CD8-positive, alpha-beta T cell (primary cell): ENCODE measurements at places on chromosomes 12 and 14.

GRCh38 chr12:42525444-42525843 is 64.1 kb downstream of the PRICKLE1 start:
- no peak for DNase-seq

DNA sequence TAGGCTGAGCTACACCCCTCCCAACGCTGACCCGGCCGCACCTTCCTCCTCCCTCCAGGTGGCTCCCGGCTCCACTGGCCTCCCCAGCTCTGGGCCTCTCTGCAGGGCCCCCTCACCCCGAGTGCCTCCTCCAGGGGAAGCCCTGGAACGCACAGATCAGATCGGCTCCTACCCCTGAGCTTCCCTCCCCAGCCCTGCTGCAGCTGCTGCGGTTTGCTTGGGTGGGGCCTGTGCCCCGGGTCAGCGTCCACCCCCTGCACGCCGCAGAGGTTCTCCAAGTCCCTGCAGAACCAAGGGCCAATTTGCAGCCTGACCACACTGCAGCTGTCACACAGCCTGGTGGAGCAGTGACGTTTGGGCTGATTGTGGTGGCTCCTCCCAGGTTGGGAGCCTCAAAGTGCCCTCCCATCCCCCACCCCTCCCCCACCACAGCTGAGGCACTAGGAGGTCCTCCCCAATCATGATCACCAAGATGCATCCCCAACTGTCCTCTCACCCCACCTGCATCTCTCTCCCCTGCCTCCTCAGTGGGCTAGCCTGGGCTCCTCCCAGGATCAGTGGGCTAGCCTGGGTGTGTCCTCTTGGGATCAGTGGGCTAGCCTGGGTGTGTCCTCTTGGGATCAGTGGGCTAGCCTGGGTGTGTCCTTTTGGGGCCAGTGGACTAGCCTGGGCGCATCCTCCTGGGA is 12.8 kb upstream of the FBRSL1 start:
- DNase-seq, result peak; percentile 57

DNA sequence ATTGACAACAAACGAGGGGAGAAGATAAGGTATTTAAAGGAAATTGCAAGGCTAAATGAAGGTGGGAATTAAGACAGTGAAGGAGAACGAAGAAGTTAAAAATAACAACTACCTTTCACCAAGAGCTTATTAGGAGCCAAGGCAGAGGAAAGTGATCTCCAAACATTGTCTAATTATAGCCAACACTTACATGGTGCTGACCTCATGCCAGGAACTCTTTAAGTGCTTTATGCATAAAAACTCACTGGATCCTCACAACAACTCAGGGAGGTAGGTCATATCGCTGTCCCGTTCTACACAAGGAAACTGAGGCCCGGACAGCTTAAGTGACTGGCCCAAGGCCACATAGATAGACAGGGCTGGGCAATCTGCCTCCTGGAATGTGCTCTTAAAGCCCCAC is 19.5 kb downstream of the TAMALIN start:
- no peak for DNase-seq

- DNase-seq, result no peak
Observed at GRCh38 chr12:13026286-13026685, 17.9 kb upstream of the FAM234B start.

DNA sequence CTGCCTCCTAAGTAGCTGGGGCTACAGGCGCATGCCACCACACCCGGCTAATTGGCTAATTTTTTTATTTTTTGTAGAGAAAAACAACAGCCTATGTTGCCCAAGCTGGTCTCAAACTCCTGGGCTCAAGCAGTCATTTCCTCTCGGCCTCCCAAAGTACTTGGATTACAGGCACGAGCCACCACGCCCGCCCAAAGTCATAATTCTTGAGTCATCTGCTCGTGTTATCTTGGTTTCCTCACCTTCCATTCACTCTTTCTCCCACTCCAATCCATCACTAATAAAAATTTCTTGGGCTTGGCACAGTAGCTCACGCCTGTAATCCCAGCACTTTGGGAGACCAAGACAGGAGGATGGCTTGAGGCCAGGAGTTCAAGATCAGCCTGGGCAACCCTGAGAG is 32.0 kb downstream of the ITGA7 start:
- no peak for DNase-seq

- DNase-seq, result no peak
Observed at GRCh38 chr14:37585101-37585511, 9.9 kb downstream of the FOXA1 start.

GRCh38 chr12:129693731-129694130 is 210.1 kb downstream of the TMEM132D start:
- no peak for DNase-seq

GRCh38 chr12:132336451-132337413 is 7.3 kb upstream of the GALNT9 start:
- DNase-seq, result no peak

DNA sequence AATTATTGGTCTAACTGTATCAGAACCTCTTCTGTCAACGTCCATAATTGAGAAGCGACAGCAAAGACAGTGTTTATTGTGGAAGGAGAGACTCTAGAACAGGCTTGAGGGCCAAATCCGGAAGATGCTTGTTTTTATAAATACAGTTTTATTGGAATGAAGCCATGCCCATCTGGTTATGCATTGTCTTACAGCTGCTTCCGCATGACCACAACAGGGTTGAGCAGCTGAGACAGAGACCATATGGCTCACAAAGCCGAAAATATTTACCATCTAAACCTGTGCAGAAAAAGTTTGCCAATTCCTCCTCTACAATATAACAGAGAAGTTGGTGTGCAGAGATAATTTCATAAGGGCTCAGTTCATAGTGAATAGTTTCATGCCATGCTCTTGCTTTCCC is 24.5 kb downstream of the PRKAB1 start:
- no peak for DNase-seq

DNA sequence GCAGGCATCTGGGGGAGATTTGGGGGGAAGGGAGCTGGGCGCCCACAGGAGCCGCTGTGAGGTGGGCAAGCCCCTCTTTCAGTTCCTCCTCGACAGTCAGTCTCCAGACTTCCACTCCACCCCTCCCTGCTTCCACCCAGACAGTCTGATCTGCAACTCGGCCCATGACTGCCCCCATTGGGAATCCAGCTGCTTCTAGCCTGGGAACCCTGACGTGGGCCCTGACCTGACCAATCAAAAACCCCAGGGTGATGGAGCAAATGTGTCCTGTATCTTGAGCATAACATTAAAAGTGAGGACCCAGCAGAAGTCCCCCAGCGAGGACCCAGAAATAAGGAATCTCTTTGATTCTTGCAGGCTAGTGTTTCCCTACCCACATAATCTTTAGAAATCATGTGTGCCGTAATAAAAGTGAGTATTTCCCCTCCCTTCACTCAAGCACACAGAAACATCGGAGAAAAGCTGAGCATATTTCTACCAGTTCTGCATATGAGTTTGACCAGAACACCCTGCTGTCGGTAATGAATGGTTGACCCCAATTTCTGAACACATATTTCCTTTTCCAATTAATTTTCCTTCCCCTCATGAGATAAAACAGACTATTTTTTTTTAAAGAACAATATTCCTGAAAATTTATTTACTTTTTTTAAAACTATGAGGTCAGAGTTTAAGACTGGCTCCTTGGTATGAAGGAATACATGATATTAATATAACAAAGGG is 6.4 kb downstream of the SSH1 start:
- DNase-seq, result peak; percentile 37

GRCh38 chr12:7905071-7905470 is 30.9 kb downstream of the SLC2A3 start:
- no peak for DNase-seq

GRCh38 chr14:95305145-95305544 is 14.6 kb downstream of the CLMN start:
- DNase-seq, result no peak

DNA sequence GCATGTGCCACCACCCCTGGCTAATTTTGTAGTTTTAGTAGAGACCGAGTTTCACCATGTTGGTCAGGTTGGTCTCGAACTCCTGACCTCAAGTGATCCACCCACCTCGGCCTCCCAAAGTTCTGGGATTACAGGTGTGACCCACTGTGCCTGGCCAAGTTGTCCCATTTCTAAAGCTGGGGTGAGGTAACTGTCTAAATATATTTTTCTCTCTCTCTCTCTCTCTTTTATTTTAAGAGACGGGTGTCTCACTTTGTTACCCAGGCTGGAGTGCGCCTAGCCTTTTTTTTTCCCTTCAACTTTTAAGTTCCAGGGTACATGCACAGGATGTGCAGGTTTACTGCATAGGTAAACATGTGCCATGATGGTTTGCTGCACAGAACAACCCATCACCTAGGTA is 8.6 kb downstream of the ATF1 start:
- DNase-seq, result no peak

GRCh38 chr12:112908548-112908947 is 1.8 kb downstream of the OAS1 start:
- DNase-seq, result no peak
